CD4-positive, alpha-beta T cell treated with Interleukin-21 for 1 hour (primary cell): ENCODE measurements at places on chromosomes 3 and 15.

DNA sequence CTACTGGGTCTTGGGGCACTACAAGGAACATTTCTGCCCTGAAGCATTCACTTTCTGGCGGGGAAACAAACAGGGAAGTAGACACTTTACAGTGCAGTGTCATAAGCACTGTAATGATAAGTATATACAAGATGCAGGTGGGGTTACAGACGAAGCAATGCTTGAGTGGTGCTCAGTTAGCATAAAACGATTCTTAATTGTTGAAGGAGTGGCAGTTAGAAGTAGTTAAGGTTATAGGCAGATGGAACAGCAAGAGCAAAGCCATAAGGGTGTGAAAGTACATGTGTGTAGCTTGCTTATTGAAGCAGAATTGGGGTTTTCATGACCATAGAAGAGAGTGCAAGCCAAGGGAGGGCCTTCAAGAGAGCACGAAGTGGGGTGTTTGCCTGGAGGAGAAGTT, 46.2 kb downstream of the SLC25A26 start:
- DNase-seq, result no peak

DNA sequence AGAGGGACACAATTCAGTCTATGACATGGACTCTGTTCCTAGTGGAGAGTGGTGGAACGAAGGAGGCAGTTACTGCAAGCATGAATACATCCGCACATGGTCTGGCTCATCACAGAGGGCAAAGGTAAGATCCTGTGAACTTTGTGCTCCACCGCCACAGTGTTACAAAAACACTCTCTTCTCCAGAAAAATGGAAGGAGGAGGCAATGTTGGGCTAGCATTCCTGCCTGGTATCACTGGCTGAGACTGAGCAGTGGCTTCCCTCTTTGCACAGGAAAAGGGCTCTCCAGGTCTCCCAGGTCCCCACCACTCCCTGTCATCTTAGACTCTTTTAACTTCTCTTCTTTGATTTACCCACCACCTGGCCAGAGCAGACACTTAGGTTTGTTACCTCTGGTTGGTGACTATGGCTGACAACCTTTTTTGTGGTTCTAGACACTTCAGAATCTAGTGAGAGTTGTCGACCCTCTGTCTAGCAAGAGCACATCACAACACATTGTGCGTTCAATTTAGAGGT, 1.5 kb upstream of the EEFSEC start:
- peak; percentile 17 for DNase-seq

- DNase-seq, result peak; percentile 66
Observed at GRCh38 chr15:51731549-51732267, 5.7 kb downstream of the LYSMD2 start.

- no peak for DNase-seq
Observed at GRCh38 chr3:13683772-13684171, 134.8 kb downstream of the FBLN2 start.

DNA sequence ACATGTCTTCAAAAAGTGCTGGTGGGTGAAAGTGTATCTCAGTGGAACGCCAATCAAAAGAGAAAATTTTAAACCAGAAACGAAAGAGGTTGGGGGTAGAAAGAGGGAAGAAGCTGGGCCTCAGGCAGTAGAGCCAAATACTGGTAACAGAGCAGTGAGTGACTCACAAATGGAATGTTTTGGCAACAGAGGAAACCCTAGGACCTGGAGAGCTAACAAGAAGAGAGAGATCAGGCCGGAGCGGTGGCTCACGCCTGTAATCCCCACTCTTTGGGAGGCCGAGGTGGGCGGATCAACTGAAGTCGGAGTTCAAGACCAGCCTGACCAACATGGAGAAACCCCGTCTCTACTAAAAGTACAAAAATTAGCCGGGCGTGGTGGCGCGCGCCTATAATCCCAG, 450.8 kb upstream of the NAALADL2 start:
- DNase-seq, result no peak

GRCh38 chr15:41989573-41990242, 17.4 kb upstream of the EHD4 start:
- DNase-seq, result peak; percentile 78

DNA sequence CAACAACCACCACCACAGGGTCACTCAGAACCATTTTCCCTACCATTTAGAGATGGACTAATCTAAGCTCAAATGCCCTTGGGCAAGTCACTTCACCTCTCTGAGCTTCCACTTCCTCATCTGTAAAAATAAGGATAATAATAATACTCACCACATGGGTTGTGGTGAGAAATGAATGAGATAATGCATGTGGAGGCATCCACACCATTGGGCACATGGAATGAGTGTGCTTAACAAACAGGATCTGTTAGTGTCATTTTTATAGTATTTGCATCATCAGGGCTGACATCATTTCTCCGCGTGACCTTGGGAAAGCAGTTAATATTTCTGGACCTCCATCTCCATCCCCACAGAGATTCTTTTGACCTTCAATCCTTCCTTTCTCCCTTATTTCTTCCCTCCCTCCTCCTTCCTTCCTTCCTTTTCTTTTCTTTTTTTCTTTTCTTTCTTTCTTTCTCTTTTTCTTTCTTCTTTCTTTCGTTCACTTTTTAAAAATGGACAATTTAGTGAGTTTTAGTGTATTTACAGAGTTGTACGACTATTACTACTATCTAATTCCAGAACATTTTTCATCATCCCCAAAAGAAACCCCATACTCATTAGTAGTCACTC, 7.7 kb upstream of the RFT1 start:
- DNase-seq, result no peak

DNA sequence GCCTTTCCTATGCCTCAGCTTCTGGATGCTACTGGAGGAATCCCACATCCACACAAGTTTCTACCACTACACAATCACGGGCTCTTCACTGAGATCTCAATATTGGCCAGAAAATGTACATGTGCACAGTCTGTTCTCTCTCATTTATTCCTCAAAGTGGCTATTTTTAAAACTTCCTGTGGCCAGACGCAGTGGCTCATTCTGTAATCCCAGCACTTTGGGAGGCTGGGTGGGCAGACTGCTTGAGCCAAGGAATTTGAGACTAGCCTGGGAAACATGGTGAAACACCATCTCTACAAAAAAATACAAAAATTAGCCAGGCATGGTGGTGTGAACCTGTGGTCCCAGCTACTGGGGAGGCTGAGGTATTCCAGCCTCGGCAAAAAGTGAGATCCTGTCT, 91.4 kb upstream of the PRTG start:
- DNase-seq, result no peak

GRCh38 chr3:194181612-194182529, 45.9 kb downstream of the HES1 start:
- no peak for DNase-seq

- no peak for DNase-seq
Observed at GRCh38 chr15:23854912-23855659, 168.0 kb upstream of the NDN start.

GRCh38 chr3:48467110-48467454, 20.5 kb downstream of the ATRIP start:
- no peak for DNase-seq

DNA sequence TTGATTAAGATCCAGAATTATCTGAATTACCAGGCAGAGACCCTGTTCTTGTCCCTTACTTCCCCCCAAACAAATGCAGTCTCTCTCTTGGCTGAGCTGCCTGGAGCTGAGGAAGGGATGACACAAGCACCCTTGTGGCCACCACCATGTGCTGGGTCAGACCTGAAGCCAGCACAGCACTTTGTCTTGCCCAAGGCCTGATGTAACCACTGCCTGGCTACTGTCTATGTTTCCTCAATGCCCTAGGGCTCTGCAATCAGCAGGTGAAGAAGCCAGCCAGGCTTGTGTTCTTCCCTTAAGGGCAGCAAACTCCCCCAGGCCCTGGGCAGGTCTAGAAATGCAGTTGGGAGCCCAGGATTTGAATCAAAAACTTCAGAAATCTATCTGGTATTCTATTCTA, 15.8 kb upstream of the CASR start:
- DNase-seq, result no peak

DNA sequence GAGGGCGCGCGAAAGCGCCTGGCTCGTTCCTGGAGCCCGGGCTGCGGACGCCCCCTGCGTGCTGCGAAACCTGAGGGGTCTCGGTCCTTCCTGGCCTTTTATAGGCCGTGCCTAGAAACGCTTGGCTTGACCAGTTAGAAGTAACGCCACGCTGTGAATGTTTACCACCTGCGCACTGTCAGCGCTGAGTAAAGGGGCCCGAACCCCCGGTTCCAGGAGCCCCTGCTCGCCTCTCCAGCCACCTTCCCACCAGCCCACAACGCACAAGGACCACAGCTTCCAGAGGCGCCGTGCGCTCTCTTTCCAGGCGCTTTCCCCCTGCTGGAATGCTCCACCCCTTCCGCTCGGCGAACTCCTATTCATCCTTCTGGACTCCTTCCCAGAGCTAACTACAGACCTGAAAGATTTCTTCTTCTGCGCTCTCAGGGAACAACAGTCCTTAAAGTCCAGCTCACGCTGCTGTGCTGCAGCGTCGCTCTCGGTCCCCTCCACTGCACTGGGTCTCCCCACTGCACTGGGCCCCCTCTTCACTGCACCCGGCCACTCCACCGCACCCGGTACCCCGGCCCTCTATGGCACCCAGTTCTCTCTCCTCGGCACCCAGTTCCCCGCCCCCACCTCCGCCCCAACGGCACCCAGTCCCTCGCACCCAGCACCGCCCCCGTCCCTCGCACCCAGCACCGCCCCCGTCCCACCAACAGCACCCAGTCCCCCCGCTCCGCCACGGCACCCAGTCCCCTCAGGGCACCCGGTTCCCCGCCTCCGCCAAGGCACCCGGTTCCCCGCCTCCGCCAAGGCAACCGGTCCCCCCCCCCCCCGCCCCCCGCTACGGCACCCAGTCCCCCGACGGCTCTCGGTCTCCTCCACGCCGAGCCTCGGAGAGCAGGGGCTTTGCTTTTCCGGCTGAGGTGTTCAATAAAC, 69.8 kb downstream of the SQOR start:
- DNase-seq, result peak; percentile 13

DNA sequence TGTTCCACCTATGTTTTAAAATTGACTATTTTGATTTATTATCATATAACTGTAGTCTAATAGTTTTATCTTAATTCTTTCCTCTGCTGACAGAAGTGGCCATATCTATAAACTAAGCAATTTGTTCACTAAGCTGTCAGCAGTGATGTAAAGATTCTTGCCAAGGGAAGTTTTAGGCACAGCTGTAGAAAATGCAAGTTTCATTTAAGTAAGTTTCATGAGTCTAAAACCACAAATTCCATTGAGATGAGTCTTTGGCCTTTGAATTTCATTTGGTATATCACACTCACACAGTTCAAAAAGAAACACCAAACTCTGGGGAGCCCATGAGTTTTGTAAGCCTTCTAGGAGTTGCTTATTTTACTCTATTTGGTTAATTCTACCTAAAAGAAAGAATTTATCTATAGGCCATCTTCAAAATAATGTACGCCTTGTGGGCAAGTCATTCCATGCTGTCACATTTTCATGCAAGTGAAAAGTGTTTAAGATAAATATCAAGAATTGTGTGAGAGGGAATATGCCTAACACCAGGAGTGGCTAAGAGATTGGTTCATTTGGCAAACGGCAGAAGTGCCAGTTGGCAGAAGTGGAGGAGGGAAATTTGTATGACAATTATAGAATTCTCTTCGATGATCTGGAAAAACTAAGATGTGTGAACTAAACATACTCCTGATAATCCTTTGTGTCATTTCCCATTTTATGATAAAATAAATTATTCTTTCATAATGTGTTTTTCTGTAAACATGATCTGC, 292.9 kb downstream of the ZIC4 start:
- DNase-seq, result no peak

- DNase-seq, result no peak
Observed at GRCh38 chr3:156317462-156318074, 197.2 kb downstream of the KCNAB1 start.

GRCh38 chr15:68561901-68562300, 16.9 kb upstream of the CORO2B start:
- DNase-seq, result no peak

GRCh38 chr15:35697549-35698299, 151.8 kb upstream of the DPH6 start:
- no peak for DNase-seq

- DNase-seq, result peak; percentile 23
Observed at GRCh38 chr15:45180201-45180600, 7.6 kb downstream of the SHF start.

GRCh38 chr3:118165413-118165812, 869.2 kb downstream of the IGSF11 start:
- no peak for DNase-seq

DNA sequence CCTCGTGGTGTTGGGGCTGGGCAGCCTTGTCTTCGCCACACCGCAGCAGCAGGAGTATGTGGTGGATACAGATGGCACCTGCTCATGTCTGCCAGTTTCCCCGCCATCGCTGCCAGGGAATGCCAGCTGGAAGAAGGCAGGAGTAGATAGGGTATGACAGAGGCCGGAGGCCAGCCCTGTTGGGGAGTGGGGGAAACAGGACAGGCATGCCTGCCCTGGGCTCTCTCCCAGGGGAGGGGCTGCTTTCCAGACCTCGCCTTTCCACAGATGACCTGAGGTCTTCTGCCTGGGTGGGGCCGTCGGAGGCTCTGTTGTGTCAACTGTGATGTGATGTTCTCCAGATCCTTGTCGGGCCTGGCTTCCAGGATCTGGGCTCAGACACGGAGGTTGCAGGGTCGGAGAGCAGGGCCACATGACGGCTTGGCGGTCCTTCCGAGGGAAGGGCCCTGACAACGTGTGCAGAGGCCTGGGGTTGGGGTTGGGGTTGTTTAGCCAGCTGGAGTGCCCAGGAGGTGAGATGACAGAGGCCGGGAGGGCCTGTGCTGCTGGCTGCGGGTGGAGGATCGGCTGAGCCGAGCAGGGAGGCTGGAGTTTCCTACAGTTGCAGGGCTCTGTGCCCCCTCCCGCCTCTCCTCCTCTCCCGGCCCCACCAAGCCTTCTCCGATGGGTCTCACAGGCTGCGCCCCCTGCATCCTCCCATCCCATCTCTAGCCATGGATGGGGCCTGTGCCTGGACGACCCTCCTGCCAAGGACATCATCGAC, 102.0 kb downstream of the TBC1D2B start:
- no peak for DNase-seq

- peak; percentile 63 for DNase-seq
Observed at GRCh38 chr15:49235446-49236124, 65.5 kb downstream of the GALK2 start.

GRCh38 chr15:90553248-90553745, 23.6 kb downstream of the CRTC3 start:
- DNase-seq, result no peak

DNA sequence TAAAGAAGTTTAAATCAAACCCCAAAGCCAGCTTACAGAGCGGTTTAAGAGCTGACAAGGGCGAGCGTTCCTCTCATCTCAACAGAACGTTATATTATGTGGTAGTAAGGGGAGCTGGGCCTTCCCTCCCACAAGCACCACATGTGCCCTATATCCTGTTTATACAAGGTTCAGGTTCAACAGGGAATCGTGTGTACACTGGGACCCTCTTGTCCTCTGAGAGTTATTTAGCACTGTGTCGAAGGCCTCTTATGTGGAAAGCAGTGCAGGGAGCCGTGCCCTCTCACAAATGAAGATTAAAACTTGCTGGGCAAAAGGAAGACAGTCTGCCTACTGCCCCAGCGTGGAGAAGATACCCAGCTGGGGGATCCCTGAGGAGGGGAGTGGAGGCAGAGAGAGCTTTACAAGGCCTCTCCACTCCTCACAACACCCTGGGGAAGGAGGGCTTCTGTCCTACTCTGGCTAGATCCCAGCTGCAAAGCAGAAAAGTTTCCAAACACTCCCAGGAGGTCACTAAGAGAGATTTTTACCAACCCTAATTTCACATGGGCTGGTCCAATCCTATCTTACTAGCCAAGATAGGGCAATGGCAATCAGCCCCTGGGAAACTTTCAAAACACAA, 2.9 kb downstream of the TLE3 start:
- DNase-seq, result no peak
